ENCODE measurements at places on chromosomes 5 and 9.

- DNase-seq, result no peak
Measured at GRCh38 chr5:107268241-107268640, 402.5 kb downstream of the EFNA5 start.

DNA sequence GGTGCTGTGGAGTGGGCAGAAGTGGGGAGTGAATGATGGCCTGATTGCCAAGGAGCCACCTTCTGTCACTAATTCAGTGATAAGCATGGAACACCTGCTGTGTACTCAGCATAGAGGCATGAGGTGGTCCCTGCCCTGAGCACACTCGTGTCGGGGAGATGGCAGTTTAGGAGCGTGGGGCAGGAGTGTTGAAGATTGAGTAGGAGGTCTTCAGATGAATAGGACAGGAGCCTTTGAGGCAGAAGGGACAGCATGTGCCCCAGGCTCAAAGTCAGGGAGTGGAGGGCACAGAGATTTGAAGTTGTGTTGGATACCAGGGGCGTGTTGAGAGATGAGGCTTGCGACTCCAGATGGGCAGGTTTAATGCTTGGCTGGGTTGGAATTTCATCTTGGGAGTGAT is 55.0 kb downstream of the ZNF618 start:
- DNase-seq, result no peak

DNA sequence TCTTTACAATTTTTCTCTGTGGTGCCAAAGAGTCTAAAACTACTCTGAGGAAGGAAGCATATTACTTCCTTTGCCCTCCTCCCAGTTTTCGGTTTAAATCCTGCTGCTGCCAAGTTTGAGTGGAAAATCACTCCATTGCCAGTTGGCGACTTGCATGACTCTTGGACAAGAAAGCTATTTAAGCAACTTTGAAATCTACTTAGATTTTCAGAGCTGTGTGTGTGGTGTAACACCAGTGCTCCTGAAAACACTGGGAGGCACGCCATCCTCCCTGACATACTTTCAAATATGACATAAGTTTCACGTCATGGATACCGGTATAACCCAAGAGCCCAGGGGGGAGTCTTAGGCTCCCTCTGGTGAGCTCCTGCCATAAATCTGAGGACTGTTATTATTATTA is 83.5 kb upstream of the RIOK2 start:
- no peak for DNase-seq

- no peak for DNase-seq
Measured at GRCh38 chr9:81032030-81032572, 657.2 kb downstream of the TLE1 start.

DNA sequence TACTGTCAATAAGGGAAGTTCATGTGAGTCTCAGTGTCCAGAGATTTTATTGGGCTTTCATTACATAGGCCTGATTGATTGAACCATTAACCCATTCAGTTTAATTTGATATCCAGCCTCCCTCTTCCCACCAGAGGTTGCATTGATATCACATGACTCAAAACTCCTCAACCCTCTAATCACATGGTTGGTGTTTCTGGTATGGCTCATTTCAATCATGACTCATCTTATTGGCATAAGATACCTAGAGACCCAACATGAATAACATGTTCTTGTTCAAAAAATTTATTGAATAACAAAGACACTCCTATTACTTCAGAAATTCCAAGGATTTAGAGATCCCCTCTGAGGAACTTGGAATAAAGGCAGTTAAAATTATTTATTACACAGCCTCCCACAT is 982.2 kb downstream of the TLE1 start:
- DNase-seq, result no peak

- peak; percentile 83 for DNase-seq
Measured at GRCh38 chr9:93827545-93828330, 127.4 kb downstream of the BARX1 start.

Measured in D721Med (cell line).